ENCODE measurements at places on chromosomes 1 and 21.

- DNase-seq, result no peak
Observed at GRCh38 chr1:101175466-101175865, 61.4 kb upstream of the S1PR1 start.

DNA sequence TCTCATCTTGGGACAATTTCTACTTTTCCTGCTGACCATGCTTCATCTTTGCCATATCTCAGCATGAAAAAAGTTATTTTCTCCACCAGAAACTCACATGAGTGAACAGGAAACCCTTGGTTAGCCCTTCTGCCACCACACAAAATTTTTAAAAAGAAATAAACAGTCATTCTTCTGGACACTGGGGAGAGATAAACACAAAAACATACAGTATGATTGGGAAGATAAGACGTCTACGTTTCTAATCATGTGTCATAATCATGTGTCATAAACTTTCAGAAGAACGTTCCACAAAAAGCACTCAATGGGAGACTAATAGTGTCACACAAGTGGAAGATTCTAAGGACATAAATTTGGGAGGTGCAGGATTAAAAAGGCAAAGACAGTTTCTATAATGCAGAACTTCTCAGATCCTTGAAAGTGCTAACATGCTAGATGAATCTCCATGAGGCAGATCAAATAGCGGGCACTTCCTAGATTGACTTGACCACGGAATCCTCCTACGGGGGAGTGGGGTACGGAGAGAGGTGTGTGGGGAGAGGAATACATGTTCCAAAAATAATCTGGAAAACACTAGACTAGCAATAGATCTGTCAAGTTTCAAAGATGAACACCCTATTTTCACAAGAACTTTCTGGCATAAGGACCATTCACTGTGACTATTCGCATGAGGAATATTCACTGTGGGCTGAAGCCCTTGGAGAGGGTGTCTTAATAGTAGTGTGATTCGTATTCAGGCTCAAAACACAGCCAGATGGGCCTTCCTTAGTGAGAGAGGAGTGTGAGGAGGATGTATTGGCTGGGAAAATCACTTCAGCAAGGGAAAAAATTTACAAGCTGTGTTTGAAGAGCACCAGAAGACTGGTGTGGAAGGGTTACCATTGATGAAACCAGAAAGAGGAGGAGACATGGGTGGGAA lies 206.7 kb downstream of the SETD4 start:
- no peak for DNase-seq

DNA sequence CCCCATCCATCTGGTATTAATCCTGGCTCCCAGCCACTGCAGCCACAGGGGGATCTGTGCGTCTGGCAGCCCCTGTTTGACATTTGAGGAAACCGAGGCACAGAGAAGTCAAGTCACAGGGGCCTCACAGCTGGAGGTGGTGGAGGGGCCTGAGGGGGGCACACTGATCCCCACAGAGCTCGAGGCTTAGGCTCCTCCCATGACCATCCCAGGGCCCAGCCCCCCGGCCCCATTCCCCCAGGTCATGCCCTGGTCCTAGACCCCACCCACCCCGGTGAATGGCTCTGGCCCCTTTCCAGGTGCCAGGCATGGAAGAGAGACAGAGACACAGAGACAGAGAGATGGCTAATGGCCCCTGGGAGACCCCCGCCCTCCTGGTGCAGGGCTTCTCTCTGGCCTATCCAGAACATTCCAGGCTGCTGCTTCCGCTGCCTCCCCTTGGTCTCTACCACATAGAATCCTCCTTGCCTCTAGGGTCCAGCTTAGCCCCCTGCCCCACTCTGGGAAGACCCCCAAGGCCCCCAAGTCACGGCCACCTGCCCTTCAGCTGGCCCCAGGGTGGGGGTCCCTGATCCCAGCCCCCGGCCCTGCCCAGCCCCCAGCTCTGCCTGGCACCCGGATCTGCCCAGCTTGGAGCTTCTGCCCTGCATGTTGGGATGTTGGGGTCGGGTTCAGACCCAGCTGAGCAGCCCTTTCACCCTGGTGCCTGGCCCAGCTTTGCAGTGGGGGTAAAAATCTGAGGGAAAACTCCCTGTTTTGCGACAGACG lies 29.2 kb upstream of the LRRC3 start:
- no peak for DNase-seq

GRCh38 chr1:17904290-17904689 lies 149.2 kb downstream of the ACTL8 start:
- no peak for DNase-seq

GRCh38 chr1:67532452-67533216 lies 102.4 kb upstream of the SERBP1 start:
- DNase-seq, result peak; percentile 88

DNA sequence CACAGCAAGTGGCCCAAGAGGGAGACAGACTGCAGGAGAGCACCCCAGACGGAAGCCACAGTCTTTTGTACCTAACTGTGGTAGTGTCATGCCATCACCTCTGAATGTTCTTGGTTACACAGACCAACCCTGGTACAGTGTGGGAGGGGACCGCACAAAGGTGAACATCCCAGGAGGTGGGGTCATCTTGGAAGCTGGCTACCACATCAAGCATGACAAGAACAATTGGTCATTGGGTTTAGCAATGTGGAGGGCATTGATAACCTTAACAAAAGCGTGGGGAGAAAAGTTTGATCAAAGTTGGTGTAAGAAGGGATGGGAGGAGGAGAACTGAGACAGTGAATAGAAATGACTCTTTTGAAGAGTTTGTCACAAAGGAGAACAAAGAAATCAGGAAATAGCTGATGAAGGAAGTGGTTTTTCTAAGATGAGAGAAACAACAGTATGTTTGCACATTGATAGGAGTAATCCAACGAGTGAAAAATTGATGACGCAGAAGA lies 87.1 kb upstream of the CACNA1E start:
- DNase-seq, result peak; percentile 15

DNA sequence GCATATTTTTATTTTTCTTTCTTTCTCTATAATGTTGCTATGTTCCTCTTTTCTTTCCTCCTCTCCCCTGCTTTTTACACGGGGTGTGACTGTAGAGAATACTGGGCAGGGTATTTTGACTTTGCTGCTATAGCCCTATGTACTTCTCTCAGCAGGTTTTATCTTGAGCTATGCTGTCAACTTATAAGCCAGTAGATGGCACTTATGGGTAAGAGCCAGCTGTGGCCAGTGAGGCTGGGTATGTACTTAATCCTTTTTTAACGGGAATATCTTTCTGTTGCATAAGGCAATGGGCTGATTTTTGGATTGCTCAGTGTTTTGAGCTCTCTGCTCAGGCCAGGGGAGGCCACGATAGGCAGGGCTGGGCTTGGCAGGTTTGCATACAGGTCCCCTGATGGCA lies 99.0 kb downstream of the KCNK2 start:
- DNase-seq, result no peak

DNA sequence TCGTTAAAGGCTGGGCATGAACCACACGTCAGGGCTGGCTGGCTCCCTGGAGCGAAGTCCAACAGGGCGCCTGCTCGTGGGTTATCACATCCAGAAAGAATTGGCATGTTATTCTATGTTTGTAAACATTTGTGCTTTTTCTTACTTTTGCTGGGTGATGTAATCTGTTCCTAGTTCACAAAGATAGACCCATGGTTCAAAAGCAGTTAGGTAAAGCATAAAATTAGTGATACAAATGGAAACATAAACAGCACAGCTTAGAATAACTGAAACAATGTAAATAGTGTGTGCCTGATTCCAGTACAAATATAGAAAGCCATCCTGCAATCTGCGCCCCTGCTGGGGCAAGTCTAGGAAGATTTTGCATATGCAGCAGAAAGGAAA lies 184.0 kb upstream of the C1orf174 start:
- DNase-seq, result no peak

GRCh38 chr1:56120021-56120420 lies 459.3 kb downstream of the PLPP3 start:
- DNase-seq, result no peak

DNA sequence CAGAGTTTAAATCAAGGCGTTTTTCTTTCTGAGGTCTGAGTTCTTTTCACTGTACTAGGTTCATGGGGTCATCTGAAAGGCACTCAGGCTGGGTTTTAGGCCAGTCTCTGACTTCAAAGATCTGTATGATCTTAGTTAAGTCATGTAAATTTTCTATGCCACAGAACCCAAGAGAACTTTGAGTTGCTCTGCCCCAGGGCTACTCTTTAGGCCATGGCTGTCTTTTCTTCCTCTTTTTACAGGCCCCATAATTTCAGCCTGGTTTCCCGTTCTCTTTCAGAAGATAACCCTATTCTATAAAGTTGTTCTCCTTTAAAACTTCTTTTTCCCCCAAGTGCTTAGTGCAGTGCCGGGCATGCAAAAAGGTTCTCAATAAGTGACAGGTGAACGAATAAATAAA lies 26.1 kb downstream of the METTL13 start:
- no peak for DNase-seq

DNA sequence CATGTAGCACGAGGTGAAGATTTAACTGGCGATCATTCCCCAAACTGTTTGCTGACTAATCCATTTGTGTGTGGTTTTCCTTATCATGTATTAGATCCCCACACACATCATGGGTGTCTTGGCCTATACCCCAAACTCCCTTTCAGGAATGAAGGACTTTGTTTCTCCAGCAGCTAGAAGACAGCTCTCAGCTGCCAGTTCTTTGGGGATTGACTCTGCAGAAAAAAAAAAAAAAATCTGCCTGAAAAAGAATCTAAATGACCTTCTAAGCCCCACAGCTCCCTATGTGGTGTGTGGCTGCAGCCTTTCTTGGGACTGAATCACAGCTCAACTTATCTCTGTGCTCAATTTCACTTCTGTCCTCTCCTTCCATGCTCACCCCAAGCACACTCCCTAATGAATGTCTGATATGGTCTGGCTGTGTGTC lies 256.3 kb upstream of the DUSP10 start:
- DNase-seq, result no peak

GRCh38 chr1:240705579-240705978 lies 93.6 kb upstream of the GREM2 start:
- no peak for DNase-seq

GRCh38 chr21:34807146-34807880 lies 138.5 kb downstream of the CLIC6 start:
- DNase-seq, result peak; percentile 92

DNA sequence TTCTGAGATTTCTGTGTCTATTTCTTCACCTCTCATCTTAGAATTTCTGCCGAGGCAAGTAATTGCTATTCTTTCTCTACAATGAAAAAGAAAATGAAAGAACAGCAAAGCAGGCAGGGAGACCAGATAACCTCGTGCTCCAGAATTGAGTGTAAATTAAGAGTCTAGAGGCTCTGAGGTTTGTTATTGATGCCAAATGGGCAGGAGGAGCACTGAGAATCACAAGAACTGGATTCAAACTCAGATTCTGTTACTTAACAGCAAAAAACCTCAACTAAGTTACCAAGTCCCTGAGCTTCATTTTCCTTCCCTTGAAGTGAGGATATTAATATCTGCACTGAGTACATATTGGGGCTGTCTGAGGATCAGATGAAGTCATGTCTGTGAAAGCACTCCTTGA lies 5.5 kb upstream of the DDR2 start:
- DNase-seq, result no peak

- DNase-seq, result peak; percentile 79
Observed at GRCh38 chr1:49364676-49365075, 588.0 kb upstream of the BEND5 start.

DNA sequence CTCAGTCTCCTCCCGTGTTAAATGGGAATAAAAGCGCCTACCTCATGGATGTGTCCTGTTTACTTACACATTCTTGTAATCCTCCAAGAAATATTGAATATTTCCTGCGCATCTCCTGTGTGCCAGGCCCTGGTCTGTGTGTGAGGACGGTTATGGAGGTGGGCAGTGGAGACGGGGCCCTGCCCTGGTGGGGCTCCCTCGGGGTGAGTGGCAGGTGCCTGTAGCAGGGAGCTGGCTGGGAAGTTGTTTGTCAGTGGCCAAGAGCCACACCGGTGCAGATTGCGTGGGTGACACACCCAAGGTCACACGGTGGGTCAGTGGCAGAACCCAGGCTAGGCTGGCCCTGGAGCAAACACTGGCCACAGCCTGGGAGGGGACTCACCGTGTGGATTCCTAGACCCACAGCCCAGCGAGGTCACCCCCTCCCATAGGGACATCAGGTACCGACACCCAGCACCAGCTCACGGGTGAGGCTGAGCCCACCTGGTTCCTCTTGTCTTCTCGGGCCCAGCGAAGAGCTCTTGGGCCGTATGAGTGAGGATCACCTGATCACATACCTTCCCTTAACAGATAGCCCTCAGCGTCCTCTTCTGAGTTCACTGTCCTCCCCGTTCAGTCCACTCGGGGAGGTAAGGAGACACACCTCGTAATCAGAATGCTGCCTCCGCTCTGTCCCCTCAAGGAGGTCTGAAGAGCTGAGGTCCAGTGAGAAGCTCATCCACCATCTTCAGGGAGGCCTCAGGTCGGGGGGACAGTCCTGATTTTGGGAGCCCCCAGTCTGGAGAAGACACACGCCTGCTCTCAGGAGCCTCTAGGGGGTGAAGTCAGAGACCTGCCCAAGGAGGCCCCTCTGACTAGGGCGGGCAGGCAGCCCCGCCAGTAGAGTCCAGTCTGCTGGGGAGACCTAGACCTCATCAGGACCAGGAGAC lies 349.6 kb downstream of the MATN1 start:
- DNase-seq, result no peak

- DNase-seq, result no peak
Observed at GRCh38 chr1:171055966-171056643, 34.6 kb upstream of the FMO3 start.

GRCh38 chr1:212930986-212931678 lies 19.2 kb upstream of the VASH2 start:
- DNase-seq, result no peak

- DNase-seq, result no peak
Observed at GRCh38 chr1:8706995-8707396, 110.4 kb downstream of the RERE start.

GRCh38 chr1:190906206-190906725 lies 428.6 kb upstream of the BRINP3 start:
- DNase-seq, result no peak

- DNase-seq, result peak; percentile 94
Observed at GRCh38 chr1:44819608-44820327, 11.4 kb downstream of the BTBD19 start.

DNA sequence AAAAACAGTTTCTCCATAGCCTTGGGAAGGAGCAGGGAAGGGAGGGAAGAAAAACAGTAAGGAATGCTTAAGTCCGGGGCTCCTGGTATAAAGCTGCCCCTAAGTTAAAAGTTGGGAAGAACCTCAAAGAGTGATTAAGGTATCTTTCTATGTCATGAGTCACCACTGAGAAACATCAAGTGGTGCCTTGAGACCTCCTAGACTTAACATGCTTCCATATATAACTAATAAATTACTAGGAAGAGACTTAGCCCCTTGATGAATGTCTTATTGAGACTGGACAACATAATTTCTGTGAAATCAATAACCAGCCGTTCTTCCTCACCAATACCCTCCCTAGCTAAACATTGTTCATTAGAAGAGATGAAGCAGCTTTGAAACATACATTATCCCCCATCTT lies 121.8 kb upstream of the SLC44A3 start:
- DNase-seq, result no peak

GRCh38 chr1:224817382-224817781 lies 112.1 kb upstream of the DNAH14 start:
- no peak for DNase-seq

Measured in SW480 (cell line).